CD8-positive, alpha-beta memory T cell (primary cell): ENCODE measurements at places on chromosomes 16 and 17. TPM values are rescaled to one million over a fixed set of nuclear protein-coding genes. Genes with fewer than 3 reads are reported as not detected.

DNA sequence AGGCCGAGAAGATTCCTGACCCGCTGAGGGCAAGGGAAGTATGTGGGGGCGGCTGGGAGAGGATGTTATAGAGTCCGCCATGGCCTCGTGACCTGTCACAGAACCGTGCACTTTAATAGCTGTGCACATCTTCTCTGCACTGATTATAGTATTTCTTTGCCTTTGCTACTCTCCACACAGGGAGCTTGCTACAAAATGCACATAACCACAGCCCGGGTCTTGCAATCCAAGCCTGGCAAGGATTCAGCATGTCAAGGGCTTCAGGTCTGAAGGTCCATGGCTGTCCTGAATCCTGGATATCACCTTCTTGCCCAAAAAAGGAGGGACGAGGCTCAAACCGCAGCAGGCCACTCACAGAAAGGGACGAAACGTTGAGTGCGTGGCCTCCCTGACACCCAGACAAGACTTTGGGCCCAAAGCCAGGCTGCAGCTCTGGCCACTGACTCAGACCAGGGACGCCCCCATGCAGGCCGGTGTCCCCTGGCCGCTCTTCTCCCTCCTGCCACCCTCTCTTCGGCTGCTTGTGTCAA, 43.7 kb downstream of the USP22 start:
- peaks cover 19% of the 10 kb centered on the region for H3K36me3 ChIP-seq
- H3K4me1 ChIP-seq: peaks cover 18% of the 10 kb centered on the region

GRCh38 chr16:17133851-17134250, 336.9 kb downstream of the XYLT1 start:
- H3K27ac ChIP-seq: no peak overlapping the region
- H3K36me3 ChIP-seq: peaks cover 11% of the 10 kb centered on the region

The ZP2 gene
- not detected for total RNA-seq

The KCNG4 gene
- not detected for total RNA-seq

The CBX1 gene
- total RNA-seq: 63.1 TPM

The PRSS22 gene
- total RNA-seq: not detected

The TBC1D26 gene
- 0.20 TPM for total RNA-seq

- H3K4me3 ChIP-seq: no peak overlapping the region
- no peaks in the 10 kb centered on the region for H3K36me3 ChIP-seq
- H3K4me1 ChIP-seq: no peaks in the 10 kb centered on the region
- no peak overlapping the region for H3K27ac ChIP-seq
- no peak for DNase-seq
- H3K27me3 ChIP-seq: no peaks in the 10 kb centered on the region
These were observed 9.2 kb downstream of the MMP15 start for GRCh38 chr16:58034774-58035173.

DNA sequence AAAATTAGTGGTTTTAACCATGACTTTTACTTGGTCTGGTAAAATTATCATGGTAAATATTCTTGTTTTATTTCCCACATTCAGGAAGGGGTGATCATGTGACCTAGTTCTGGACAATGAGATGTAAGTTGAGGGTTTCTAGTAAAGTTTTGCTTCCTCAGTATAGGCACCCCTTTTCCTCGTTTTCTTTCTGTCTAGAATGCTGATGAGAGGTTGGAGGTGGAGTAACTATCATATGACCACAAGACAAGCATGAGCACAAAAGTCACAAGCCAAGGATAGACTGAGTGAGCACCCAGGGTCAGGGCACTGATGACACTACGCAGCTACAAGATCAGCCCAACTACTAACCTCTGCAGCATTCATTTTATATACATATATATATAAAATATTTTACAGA, 53.9 kb downstream of the MYO1D start:
- no peak for DNase-seq
- no peak overlapping the region for H3K27ac ChIP-seq
- H3K36me3 ChIP-seq: no peaks in the 10 kb centered on the region
- no peak overlapping the region for H3K4me3 ChIP-seq
- no peaks in the 10 kb centered on the region for H3K4me1 ChIP-seq
- H3K27me3 ChIP-seq: no peaks in the 10 kb centered on the region

The METTL9 gene
- 73.8 TPM for total RNA-seq

- no peaks in the 10 kb centered on the region for H3K36me3 ChIP-seq
- H3K4me1 ChIP-seq: no peaks in the 10 kb centered on the region
- no peak for DNase-seq
- no peaks in the 10 kb centered on the region for H3K27me3 ChIP-seq
- H3K27ac ChIP-seq: no peak overlapping the region
- no peak overlapping the region for H3K4me3 ChIP-seq
These were observed 34.0 kb downstream of the RAB11FIP4 start for GRCh38 chr17:31425282-31426040.

- H3K27me3 ChIP-seq: no peaks in the 10 kb centered on the region
- H3K4me3 ChIP-seq: no peak overlapping the region
- no peak overlapping the region for H3K27ac ChIP-seq
- no peak for DNase-seq
- H3K4me1 ChIP-seq: peaks cover 94% of the 10 kb centered on the region
These were observed 50.7 kb downstream of the ANKRD11 start for GRCh38 chr16:89439659-89440058.

- no peak overlapping the region for H3K27ac ChIP-seq
- H3K4me3 ChIP-seq: no peak overlapping the region
- no peak for DNase-seq
- no peaks in the 10 kb centered on the region for H3K27me3 ChIP-seq
These were observed 335.1 kb downstream of the CPPED1 start for GRCh38 chr16:12468552-12468951.
